ENCODE measurements at places on chromosomes 7 and 10. TPM values are rescaled to one million over a fixed set of nuclear protein-coding genes. Genes with fewer than 3 reads are reported as not detected.
A peak's percentile ranks its signal among the peaks of the same experiment; 100 is the strongest.

DNA sequence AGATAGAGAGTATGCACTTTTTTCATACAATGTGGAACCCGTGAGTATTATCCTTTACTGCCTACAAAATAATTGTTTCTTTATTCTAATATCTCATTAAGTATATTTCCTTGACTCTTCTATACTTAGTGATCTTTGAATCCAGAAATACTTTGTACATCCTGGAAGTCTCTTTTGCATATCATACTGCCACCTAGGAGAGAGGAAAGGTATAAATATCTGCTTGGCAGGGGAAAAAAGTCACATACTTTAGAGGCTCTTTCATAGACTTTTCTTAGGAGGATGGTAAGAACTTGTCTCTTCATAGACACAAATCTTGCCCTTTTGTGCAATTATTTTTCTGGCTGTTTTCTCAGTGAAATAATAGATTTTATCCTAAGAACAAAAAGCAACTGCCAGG, 436.0 kb downstream of the PAXIP1 start:
- no peak for DNase-seq

DNA sequence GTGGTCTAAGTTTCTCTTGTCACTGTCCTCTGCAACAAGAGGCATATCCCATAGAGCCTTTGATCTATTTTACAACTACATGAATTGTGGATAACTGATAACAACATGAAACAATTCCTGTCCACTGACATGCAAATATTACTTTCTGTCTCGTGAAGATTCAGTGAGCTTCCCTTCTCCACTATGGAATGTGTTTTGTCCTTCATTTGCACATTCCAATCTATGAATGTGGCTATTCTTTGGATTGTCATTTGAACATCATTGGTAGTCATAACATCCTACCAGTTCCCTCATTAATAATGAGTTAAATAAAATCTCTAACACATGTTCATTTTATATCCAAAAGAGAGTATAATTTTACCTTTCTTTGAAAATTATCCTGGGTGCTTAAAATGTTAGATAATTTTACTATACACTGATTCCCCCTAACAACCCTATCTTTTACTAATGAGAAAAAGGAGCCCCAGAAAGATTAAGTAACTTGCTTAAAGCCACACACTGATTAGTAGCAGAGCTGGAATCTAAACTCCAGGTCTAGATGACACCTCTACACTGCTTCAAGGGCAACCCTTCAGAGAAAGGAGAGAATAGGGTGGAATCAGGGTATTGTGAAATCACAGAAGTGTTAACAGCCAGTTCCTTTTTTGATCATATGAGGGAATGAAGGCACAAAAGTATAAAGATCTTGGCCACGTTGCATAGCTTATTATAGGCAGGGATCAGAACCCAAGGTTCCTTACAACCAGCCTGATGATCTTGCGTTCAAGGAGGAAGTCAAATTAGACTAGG, 39.1 kb downstream of the PDE1C start:
- DNase-seq, result no peak

GRCh38 chr10:11576092-11576809, 35.2 kb downstream of the USP6NL start:
- no peak for DNase-seq

Gene CEP55
- total RNA-seq, result 6.0 TPM

- DNase-seq, result no peak
These were observed 288.7 kb downstream of the SDK1 start for GRCh38 chr7:3589752-3590151.

GRCh38 chr10:89535171-89536012, at the start of gene SLC16A12:
SLC16A12 (minus strand) TSS chr10:89535594; CDS start chr10:89462578, 73,016 bp downstream.
- peak; percentile 66 for DNase-seq

Gene FKBP9
- 90.7 TPM for total RNA-seq

GRCh38 chr7:25669961-25670841, 441.9 kb upstream of the NPVF start:
- no peak for DNase-seq

- DNase-seq, result no peak
These were observed 187.6 kb downstream of the DNAH11 start for GRCh38 chr7:21730399-21730798.

DNA sequence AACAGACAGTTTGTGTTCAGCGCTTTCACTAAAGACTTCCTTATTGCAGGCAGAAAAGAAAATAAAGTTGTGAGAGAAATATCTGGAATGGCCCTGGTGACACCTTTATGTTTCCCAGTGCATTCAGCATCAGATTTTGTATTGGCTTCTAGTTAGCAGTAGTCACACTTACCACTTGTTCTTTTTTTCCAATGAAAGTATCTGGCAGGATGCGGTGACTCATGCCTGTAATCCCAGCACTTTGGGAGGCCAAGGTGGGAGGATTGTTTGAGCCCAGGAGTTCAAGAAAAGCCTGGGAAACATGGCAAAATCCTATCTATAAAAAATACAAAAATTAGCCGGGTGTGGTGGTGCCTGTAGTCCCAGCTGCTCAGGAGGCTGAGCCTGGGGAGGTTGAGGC, 649.6 kb downstream of the LRMDA start:
- no peak for DNase-seq

Gene HOGA1
- not detected for total RNA-seq

- DNase-seq, result no peak
These were observed 38.0 kb upstream of the INSYN2A start for GRCh38 chr10:127234306-127234800.

DNA sequence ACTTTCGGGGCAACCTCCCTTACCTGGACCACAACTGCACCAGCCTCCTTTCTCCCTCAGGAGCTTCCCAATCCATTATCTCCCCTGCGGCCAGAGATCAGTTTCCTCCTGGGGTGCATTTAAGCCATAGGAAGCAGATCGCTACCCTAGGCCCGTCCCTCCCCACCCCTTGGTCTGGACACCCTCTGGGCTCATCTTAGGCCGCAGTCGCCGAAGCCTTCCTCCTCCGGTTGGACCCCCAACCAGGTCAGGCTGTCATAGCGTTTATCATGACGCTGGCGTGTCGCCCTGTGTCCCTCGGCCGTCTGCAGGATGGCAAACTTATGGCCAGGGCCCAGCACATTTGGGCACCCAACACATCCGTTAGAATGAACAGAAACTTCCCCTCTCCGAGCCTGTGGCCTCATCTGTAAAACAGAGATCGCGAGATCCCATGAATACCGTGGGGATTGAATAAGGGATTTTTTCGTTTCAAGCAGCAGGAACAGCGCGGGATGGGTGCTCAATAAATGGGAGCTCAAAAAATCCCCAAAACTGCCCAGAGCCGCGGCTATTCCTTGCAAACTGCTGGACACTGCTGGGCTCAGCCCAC, 669 bp upstream of the AP5Z1 start:
- DNase-seq, result no peak

DNA sequence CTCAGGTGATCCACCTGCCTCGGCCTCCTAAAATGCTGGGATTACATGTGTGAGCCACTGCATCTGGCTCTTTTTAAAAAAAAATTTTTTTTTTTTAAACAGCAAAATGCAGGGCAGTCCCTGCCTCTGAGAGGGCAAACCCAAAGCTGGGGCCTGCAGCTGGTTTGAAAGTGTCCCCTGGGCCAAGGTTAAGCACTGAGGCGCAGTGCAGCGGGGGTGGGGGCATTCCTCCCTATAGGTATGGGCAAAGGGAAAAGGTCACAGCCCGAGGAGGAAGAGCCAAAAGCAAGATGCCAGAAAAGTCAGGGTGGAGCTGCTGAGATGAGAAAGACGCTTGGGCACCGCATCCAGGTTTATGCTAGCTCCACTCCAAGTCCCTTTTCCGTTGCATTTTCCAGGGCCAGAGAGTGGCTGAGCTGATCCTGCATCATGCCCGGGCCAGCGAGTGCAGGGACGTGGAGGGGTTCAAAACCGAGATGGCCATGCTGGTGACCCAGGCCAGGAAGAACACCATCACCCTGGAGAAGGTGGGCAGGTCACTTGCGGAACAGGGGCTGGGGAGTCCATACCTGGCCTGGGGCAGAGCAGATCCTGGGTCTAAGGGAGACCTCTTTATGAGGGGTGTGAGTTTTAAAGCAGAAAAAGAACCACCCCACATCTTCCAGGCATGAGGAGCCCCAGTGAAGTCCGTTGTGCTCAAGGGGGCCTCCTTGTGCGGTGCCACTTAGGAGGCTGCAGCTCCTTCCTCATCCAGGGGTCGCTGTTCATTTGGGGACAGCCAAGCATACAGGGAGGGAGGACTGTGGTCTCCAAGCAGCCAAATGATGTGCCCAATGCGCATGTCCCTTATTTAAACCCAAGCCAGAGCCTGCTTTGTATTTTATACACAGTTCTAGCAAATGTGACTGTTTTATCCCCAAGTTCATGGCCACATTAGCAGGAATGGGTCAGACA, 7.0 kb upstream of the NDUFB2 start:
- DNase-seq, result no peak

- no peak for DNase-seq
These were observed 225.1 kb upstream of the YAE1 start for GRCh38 chr7:39341083-39341482.

DNA sequence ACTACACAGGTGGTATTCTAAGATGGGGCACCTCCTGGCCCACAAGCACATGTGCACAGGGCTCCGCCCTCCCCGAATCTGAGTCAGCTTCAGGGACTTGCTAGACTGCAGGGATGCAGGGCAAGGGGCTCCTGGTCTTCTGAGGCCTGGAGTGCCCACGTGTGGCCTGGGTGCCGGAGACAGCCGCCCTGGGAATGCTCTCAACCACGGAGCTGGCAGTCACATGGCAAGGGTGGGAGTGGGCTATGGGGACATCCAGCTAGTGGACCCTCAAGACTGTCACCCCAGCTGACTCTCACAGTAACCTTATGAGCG, 42.7 kb downstream of the CFAP46 start:
- DNase-seq, result no peak

- DNase-seq, result no peak
These were observed 153.6 kb upstream of the ZMIZ1 start for GRCh38 chr10:78915190-78915518.
